ENCODE measurements at places on chromosomes 12 and 14.

GRCh38 chr12:57832966-57833365 lies 13.6 kb downstream of the CTDSP2 start:
- no peak for DNase-seq

- DNase-seq: no peak
Observed at GRCh38 chr12:82461393-82461792, 103.1 kb downstream of the METTL25 start.

DNA sequence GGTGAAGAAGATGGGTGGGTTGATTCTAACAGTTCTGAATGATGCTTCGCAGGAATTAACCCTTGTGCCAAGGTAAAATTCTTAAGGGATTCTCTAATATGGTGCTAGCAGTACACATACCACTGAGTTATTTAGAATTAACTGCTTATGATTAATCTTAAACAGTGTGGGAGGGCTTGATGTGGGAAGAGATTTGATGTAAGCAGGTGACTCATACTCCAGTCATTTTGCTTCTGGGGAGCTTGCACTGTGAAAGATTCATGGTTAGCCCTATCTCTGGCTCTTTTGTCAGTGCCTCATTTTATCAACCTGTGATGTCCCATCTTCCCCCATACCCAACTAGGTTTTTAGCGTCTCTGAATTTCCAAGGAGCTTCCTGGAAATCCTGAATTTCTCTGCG lies 83.8 kb downstream of the NRXN3 start:
- no peak for DNase-seq

DNA sequence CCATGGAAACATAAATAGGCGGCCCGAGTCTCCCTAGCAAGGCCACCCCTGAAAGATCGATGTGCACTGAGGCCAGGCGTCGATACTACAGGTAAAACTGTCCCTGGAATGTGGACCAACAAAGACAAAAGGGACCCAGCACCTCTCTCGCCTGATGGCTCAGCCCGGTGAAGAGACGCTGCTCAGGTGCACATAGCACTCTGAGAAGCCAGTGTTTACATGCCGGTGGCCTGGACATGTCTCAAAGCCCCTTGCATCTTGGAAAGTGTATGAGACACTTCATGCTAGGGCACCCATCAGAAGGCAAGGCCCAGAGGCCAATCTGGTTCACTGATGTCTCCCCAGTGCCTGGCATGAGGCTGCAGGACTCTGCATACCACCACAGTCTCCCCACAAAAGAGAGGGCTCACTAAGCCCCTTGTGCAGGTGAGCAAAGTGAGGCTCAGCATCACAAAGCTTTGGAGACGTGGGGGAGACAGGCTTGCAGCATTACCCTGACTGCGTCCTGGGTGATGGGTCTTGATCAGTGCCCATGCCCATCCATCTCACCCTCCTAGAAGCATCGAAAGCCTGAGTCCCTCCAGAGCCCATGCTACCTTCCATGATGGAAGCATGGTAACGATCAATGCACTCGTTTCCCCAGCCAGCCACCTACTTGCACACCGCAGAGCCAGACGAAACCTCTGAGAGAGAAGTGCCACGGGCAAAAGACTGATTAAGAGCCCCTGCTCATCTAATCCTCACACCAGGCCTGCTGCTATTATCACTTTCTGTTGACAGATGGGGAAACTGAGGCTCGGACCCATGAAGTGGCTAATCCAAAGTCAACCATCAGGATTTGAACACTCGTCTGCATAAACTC lies 16.1 kb downstream of the BCL11B start:
- no peak for DNase-seq

DNA sequence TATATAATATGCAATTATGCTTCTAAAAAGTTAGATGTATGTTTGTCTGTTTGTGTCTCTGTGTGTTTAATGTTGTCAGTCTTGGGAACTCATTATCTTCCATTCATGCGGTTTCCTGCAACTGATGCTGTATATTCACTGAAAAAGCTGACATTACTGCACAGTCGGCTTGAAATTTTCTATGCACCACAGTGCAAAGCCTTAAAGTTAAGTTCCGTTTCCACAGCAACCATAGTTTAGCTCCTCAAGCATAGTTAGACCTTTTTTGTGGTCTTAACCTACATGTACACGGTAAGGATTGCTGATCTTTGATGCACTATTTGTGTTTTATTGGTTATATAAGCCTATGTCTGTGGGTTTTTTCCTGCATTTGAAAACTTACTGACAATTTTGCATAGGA lies 309.4 kb downstream of the KCNC2 start:
- no peak for DNase-seq

DNA sequence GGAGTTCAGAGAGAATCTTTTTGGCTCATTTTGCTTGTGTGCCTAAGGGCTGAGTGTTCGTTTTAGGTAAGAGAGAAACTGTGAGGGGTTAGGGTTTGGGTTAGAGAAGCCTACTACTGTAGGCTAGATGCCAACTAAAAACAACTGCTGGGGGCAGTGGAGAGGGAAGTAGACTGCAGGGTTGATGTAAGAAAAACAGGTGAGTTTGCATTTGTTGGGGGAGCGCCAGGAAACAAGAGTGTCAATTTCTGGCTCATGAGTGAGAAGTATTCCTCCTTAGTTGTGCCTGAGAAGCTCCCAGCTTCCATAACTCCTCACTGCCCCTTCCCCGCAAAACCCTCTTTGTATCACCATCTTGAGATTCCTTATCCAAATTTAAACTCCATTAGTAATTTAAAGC lies 92.3 kb downstream of the DERA start:
- no peak for DNase-seq

- DNase-seq: no peak
Observed at GRCh38 chr14:22977684-22978486, 4.5 kb downstream of the AJUBA start.

GRCh38 chr14:28412077-28412476 lies 354.5 kb upstream of the FOXG1 start:
- DNase-seq: no peak

- DNase-seq: peak; percentile 57
Observed at GRCh38 chr12:111405859-111406473, at the start of gene SH2B3. SH2B3 (plus strand) TSS chr12:111405923; CDS start chr12:111418146, 12,223 bp downstream.

- no peak for DNase-seq
Observed at GRCh38 chr12:110266980-110267620, 13.9 kb upstream of the ATP2A2 start.

GRCh38 chr12:53453953-53454640 lies 2.2 kb downstream of the PCBP2 start:
- DNase-seq: no peak

GRCh38 chr12:118870551-118870950 lies 110.8 kb upstream of the SRRM4 start:
- DNase-seq: no peak

GRCh38 chr14:38297681-38298080 lies 41.8 kb upstream of the CLEC14A start:
- DNase-seq: no peak

- no peak for DNase-seq
Observed at GRCh38 chr12:128920468-128920867, 67.2 kb downstream of the GLT1D1 start.

- no peak for DNase-seq
Observed at GRCh38 chr14:33114331-33114730, 175.7 kb downstream of the NPAS3 start.

DNA sequence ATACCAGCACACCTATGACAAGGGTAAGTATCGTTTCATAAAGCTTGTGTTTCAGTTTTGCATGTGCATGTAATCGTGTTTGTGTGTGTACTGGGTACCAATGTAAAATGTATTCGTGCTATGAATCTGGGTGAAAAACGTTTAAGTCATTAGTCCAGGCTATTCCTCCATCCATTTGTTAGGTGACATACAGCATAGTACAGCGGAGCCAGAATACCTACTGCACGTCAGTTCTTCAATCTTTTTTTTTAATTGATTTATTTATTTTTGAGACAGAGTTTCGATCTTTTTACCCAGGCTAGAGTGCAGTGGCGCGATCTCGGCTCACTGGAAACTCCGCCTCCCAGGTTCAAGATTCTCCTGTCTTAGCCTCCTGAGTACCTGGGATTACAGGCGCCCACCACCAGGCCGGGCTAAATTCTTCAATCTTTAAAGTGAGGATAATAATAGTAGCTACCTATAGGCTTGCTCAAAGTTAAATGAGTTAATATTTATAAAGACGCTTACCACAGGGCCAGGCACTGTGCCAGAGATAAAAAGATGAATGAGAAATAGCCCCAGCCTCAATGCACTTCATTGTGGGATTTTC lies 661 bp upstream of the RPS26 start:
- no peak for DNase-seq

DNA sequence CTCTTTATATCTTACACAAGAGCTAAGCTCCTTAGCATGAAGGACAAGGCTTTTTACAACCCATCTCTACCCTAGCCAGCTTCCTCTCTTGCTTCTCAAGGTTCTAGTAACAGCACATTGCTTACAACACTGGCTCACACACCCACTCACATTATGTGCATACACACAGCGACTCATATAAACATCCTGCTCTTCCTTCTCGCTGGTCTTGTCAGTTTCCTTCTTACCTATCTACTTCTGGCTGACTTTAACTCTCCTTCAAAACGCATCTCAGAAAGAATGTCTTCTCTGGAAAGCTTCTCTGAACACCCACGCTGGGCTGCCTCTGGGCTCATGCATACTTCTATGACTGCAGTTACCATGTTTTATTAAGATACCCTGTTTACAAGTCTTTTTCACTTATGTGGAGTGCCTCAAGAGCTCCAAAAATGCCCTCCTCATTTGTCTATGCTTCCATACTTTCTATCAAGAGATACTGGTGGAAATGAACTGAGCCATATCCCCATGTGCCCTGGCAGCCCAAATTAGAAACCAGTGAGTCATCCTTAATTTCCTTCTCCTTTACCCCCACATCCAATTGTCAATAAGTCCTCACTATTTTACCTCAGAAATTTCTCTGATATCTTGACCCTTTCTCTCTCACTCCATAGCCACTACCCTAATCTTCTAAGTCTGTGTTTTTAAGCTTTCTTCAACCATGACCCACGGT lies 126.9 kb upstream of the KRAS start:
- DNase-seq: no peak

DNA sequence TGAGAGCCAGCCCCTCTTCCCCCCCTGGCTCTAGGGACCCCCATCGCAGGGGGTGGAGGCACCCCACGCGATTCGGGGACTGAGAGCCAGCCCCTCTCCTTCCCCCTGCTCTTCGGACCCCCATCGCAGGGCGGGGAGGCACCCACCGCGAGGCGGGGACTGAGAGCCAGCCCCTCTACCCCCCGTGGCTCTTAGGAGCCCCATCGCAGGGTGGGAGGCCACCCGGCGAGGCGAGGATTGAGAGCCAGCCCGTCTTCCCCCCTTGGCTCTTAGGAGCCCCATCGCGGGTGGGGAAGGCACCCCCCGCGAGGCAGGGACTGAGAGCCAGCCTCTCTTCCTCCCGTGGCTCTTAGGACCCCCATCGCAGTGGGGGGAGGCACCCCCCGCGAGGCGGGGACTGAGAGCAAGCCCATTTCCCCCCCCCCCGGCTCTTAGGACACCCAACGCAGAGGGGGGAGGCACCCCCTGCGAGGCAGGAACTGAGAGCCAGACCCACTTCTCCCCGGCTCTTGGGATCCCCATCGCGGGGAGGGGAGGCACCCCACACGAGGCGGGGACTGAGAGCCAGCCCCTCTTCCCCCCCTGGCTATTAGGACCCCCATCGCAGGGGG lies 45.6 kb downstream of the DDX11 start:
- DNase-seq: no peak

DNA sequence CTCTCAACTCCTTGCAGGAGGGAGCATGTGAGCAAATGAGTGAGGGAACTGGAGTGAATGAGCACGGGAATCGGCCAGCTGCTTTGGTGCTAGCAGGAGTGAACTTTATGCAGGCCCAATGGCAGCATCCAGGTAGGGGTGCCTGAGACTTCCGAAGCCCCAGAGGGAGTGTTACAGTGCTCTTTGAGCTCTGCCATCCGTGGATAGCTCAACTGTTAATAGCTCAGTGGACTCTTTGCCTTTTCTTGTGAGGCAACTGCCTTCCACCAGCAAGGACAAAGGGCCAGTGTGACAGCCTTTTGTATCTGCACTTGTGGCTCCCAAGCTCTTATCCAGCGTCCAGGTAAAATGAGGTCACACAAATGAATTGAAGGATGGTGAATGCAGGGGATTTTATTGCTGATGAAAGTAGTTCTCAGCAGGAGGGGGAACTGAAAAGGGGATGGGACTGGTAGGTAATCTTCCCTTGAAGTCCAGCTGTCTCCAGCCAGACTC lies 12.9 kb downstream of the CREBL2 start:
- no peak for DNase-seq

DNA sequence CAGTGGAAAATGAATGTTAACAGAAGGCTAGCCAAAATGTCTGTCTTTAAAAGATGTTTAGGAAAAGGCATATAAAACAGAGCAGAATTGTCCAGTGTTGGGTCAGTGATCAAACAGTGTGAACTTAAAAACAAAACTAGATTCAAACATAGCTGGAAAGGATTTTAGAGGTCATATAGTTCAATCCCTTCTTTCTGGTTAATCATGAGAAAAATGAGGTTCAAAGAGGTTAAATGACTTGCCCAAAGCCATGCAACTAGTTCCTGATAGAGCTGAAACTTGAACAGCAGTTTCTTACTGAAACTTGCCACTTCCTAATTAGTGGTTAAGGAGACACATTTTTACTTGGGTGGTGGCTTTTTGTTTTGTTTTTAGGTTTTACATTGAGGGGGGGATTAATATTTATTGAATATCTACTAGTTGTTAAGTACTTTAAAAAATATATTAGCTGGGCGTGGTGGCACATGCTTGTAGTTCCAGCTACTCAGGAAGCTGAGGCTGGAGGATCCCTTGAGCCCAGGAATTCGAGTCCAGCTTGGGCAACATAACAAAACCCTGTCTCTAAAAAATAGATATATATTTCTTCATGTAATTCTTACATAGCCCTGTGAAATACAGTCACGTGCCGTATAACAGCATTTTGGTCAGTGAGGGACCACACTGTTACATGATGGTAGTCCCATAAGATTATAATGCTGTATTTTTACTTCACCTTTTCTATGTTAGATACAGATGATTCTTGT lies 20.4 kb downstream of the ACVR1B start:
- no peak for DNase-seq

- DNase-seq: no peak
Observed at GRCh38 chr12:49476091-49476490, 62.7 kb upstream of the KCNH3 start.

- no peak for DNase-seq
Observed at GRCh38 chr12:14362352-14362751, 3.1 kb upstream of the ATF7IP start.

DNA sequence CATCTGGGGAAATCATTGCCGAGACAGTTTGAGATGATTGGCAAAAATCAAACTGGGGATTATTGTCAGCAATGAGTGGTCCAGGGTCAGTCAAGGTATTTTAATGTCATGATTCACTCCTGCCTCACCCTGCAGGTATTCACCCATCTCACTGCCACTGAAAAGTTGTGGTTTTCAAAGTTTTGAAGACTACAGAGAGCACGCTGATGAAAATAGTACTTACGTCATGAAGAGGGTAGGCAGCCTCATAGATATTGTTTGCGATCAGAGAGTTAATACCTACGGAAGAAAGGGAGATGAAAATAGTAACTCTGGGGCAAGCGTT lies 138.0 kb downstream of the ANO2 start:
- DNase-seq: no peak

- no peak for DNase-seq
Observed at GRCh38 chr12:82207556-82207955, 150.6 kb downstream of the CCDC59 start.

- no peak for DNase-seq
Observed at GRCh38 chr12:10131111-10131690, 1.2 kb upstream of the CLEC7A start.
